ENCODE measurements at places on chromosomes 7 and 10. TPM values are rescaled to one million over a fixed set of nuclear protein-coding genes. Genes with fewer than 3 reads are reported as not detected.

DNA2 gene
- total RNA-seq: 8.9 TPM

MICALL2 gene
- total RNA-seq: 31.0 TPM

SLC26A5 gene
- total RNA-seq: not detected

PDZD7 gene
- total RNA-seq: 1.5 TPM

GPER1 gene
- total RNA-seq: 1.6 TPM

SMKR1 gene
- not detected for total RNA-seq

EBF3 gene
- total RNA-seq: not detected

RET gene
- total RNA-seq: 0.74 TPM

PTTG1IP2 gene
- total RNA-seq: not detected

Measured in smooth muscle cell of the umbilical artery (primary cell).